ENCODE measurements at places on chromosomes 11 and 22. TPM values are rescaled to one million over a fixed set of nuclear protein-coding genes. Genes with fewer than 3 reads are reported as not detected.

Gene CDC42EP2
- 8.5 TPM for total RNA-seq

Gene DDI1
- total RNA-seq = not detected

Gene PPM1F
- 45.9 TPM for total RNA-seq

Gene NCR3LG1
- 9.7 TPM for total RNA-seq

Gene SLCO2B1
- 107 TPM for total RNA-seq

Gene PHETA2
- total RNA-seq = 23.7 TPM

Gene OR51B5
- 0.49 TPM for total RNA-seq

DNA sequence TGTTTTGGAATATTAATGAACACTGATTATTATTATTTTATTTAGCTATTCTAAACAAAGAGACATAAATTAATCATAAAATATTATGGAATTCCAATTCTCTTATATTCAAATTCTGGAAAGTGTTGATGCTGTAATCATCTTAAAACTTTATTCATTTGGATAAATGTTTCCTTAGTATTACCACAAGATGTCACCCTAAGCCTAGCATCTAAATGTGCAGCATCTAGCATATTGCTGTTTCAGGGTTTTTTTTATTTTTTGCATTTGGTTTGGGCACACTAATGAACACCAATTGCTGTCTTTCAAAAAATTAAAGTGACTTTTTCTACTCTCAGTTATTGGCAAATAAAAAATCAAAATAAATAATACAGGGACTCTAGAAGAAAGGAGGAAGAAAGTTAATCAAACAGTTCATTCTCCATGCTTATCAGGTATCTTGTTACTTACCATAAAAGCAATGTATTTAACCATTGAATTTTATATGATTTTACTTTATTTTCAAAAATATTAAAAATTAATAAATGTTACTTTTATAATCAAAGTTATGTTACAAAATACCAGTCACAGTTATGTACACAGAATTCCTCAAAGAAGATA is 31.8 kb downstream of the DLG2 start:
- DNase-seq = no peak

DNA sequence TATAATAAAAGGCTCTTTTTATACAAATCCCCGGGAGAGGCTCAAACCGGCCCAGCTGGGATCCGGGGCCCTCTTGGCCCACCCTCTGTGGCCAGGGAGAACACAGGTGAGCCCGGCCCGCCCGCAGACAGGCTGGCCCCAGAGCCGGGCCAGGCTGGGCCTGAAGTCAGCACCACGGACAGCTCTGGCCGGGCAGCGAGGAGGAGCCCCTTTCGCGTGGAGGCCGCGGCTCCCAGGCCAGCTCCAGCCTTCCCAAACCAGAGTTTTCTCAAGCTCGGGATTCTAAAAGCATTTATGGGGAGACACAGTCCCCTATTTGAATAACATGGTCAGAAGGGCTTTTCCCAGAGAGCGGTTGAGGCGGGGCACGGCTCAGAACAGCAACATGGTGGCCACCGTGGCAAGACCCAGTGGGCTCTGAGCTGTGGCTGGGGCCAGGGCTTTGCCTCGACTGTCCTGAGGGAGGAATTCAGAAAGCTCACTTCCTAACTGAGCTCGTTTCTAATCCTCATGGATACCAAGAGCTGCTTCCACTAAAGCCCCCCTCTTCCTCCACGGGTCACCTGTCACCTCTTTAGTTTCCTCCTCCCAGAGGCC is 115.4 kb downstream of the BRD1 start:
- DNase-seq = no peak

GRCh38 chr11:103978616-103979595 is 57.5 kb upstream of the DDI1 start:
- no peak for DNase-seq

DNA sequence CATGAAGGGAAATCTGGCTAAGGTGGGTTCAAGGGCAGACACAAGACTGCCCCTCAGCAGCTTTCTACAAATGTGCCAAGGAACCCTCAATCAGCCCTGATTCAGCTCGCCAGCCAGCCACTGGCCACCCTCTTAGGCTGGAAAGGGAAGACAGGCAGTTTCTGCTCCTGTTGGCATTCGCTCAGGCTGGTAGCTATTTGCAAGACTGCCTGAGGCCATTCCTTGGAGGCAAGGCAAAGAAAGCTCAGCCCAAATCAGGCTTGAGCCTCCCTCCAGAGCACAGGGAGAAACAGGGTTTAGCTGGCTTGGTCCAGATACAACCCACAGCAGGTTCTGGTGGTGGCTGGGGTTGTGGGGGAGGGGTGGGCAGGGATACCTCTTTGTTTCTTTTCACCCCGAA is 19.2 kb downstream of the TP53I11 start:
- no peak for DNase-seq

GRCh38 chr11:57354699-57355098 is 16.5 kb downstream of the P2RX3 start:
- DNase-seq = no peak

DNA sequence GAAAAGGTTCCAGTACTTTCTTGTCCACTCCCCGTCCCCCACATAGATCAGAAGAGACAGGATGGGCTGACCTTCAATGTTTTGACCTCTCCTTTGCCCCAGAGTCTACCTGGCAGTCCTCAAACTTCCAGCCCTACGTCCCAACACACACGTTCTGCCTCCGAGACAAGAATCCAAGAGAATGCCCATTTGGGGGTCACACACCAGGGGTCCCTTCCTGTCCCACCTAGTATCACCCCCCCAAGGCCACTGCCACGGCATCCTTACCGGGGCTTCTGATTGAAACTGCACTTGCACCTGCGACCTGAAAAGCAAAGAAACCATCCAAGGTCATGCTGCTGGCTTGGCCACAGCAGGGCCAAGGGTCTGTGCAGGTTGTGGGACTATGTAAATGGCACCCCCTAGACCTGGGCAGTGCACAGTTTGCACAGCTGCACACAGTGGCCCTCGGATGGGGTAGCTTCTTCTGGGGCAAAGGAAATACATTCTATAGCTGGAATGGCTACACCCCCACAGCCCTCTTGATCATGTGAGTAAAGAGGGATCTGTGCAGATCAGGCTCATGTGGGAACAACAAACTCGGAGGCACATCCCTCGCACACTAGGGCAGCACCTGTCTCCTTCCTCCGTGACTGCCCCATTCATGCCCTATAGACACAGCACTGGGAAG is 16.5 kb upstream of the FXYD2 start:
- DNase-seq = no peak

DNA sequence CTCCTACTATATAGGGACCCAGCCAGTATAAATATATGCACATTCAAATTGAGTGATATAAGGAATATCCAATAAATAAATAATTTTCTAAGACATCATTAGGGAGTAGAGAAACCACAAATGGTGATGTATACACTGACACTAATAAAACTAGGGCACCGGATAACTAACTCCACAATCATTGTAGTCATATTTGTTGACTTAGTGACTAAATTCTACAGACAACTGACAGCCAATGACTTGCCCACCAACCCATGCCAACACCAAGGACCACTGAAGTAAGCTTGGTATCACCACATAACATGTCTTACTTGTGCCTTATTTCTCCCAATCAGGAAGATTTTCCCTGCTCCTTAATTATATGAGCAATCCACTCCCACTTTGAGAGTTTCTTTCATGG is 139.6 kb upstream of the TRPC6 start:
- no peak for DNase-seq

DNA sequence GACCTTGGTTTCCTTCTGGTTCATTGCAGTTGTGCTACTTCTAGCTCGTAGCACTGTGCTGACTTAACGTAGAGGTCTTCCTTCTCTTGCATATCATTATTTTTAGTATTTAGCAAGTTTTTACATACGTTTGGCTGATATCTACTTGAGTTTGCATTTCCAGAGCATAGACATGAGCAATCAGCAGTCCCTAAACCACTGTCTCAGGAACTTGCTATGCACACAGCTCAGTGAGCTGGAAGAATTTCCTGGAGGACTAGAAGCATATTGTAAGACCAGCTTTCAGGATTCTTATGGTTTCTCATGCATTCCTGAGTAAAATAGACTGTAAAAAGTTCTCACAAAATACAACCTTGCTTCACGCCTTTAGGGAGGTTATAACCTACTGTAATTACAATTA is 226.7 kb upstream of the PDGFD start:
- no peak for DNase-seq

DNA sequence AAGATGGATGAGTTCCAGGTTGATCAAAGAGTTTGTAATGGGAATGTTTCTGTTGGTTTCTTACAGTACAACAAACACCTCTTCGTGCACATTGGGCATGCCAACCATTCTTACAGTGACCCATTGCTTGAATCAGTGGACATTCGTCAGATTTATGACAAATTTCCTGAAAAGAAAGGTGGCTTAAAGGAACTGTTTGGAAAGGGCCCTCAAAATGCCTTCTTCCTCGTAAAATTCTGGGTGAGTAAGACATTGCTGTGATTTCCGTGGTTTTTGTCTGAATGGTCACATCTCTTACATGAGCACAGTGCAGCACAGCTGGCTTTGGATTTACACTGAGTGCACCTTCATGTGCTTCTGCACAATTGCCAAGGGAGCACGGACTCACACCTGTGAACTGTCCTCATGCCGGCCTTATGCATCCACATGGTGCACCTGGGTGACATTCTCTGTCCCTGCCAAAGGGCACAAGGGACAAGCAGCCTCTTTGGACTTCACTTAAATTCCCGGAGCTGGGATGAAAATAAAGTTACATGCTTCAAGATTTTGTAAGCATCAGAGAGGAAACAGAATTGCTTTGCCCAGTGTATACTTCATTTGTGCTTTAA is 107.1 kb upstream of the RASSF10 start:
- DNase-seq = no peak

GRCh38 chr22:28983190-28983589 is 78.4 kb downstream of the C22orf31 start:
- DNase-seq = no peak

DNA sequence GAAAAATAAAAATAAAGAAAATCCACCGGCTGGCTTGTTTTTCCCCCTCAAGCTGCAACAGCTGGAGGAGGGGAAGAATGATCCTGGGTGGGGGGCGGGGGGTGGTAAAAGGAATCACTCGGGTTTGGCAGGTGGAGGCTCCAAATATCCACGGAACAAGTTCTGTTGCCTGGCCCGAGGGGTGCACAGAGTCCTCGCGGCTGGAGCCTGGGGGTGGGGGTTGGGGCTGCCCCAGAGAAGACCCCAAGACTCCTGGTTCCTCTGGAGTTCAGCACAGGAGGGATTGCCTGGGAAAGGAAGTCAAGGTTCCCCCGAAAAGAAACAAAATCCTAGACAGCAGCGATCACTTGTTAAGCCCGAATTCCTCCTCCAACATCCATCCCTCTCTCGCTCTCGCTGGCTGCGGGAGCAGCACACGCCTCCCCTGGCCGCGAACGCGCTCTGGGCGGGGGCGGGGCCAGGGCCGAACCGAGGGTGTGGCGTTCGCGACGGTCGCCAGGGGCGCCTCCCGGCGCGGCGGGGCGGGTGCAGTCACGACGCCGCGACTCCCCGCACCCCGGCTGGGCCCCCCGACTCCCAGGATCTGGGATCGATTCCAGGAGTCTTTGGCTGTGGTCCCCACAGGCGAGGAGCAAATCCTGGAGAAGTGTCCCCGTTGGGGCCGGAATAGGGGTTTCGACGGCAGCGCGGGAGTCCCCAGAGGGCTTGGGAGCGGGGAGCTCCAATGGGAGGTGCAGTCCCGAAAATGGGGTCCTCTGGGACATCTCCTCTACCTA is at the start of gene KCNA4:
Gene KCNA4, minus strand, starts transcription at position 443 of the 776 bp plus-strand sequence. CDS start 4,352 bp downstream, outside the sequence.
- no peak for DNase-seq

GRCh38 chr22:41425660-41426365 is 20.8 kb downstream of the TOB2 start:
- no peak for DNase-seq

DNA sequence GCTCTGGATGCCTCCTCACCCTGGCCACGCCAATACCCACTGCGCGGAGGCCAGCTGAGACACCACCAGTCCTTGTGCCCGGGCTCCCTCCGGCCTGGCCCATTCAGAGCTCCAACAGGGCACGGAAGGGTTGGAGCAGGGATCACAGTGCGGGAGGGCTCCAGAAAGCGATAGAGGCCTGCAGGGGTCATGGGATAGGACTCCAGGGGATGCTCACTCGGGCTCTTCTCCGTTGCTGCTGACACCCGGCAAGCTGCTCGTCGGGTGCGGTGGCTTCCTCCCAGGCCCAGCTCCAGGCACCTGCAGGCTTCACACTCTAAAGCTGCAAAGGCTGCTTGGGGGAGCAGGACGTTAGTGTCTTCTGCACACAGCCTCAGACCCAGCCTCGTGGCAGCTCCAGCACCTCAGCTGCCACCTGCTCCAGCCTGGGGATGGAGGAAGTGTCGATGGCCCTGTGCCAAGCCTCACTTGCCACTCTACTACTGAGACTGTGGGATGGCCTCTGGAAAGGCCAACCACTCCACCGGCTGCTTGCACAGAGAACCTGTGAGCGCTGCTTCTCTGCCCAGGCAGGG is 10.6 kb downstream of the WNT7B start:
- DNase-seq = no peak

DNA sequence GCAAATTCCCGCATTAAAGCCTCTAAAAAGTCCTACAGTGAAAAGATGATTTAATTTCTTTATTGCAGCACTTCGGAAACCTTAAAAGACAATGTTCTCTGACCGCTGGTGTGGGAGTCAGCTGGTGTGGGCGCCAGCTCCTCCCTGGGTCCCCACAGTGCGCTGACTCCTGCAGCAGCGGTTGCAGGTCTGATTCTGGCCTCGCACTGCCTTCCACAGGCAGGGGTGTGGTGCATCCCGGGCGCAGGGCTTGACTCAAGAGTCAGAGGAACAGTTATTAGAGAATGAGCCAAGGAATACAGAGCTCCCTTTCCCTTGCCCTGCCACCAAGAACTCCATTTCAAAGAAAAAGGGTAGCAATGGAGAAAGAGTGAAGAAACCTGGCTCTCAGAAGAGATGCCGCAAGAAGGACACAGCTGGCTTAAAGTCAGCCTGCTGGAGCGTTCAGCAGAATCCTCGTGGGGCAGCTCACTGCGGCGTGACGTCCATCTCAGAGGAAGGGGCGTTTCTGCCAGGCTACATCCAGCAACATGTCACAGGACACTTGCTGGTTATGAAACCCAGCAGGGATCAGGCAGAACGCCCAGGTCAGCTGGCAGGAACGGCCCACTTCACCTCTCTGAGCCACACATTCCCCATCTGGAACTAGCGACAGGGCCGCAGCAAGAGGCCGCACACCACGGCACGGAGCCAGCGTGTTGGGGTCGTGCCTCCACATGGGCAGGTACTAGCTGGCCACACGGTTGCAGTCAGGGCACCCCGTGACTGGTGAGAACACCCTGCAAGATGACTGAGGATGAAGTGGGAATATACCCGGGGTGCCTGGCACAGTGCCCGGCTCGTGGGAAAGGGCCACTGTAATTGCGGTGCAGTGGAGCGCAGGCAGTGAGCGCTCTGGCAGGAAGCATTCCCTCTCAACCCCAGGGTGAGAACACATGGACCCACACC is 18.1 kb upstream of the EFCAB6 start:
- no peak for DNase-seq

- no peak for DNase-seq
Observed at GRCh38 chr22:32378707-32379272, 21.1 kb downstream of the RFPL3 start.

GRCh38 chr11:74206746-74207145 is 35.7 kb downstream of the PPME1 start:
- no peak for DNase-seq
